ENCODE measurements at places on chromosomes 6 and 20.

DNA sequence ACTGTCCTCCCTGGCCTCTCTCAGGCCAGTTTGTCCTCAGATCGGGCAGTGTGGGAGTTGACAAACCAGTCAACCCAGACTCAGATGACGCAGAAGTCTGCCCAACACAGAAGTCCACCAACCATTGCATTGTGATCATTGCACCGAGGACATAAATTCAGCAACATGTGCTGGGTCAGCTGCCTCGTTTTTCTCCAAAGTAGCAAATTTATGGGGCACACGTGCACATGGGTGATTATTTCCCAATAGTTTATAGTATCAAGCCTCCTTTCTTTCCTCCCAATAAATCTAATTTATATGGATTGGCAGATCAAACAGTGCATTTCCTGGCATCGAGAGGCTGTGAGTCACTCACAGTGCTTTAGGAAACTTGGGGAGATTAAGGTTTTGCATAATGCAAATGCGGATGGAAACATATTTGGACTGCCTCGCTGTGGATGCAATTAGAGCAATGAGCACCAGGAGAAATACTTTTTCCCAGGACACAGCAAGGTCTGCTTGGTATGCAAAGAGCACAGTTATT lies 413.7 kb upstream of the SULF2 start:
- peak; percentile 41 for DNase-seq

- DNase-seq, result no peak
Observed at GRCh38 chr6:87242311-87242710, 80.1 kb upstream of the SMIM8 start.

DNA sequence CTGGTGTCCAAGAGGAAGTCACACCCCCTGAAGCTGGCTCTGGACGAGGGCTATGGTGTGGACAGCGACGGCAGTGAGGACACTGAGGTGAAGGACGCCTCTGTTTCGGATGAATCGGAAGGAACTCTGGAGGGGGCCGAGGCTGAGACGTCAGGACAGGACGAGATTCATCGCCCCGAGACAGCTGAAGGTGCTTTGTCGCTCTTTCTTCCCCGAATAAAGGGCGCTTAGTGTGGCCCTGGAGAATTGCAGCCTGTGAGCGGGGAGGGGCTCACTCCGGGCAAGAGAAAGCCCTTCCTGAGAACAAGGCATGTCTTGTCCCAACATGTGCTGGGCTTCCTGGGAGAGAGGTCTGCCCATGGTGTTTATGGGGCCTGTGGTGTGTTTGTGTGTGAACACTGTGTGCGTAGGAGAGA lies 41.4 kb downstream of the MYT1 start:
- no peak for DNase-seq

DNA sequence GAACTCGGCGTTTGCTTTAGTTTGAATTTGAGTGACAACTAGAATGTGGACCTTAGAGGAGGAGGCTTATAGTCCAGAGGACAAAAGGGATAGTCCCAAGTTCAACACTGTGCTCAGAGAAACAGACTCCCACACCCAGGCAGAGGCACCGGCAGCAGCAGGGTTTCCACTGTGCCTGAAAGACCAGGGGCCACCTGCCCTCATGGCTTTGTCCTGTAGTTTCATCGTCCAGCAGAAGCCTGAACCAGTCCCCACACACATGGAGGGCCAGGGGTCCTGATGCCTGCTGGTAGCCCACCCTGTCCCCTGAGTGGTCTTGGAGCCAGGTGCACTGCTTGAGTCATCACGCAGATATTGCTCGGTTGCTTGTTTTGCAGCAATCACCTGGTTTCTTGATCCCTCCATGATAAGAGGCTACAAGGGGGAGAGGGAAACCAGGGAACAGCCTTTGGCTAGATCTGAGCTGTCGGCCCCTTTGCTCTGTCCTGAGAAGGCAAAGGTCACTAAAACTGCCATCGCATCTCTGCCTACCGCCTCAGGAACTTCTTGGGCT lies 7.2 kb upstream of the ACSS1 start:
- DNase-seq, result no peak
